ENCODE measurements at places on chromosomes 2 and 18. TPM values are rescaled to one million over a fixed set of nuclear protein-coding genes. Genes with fewer than 3 reads are reported as not detected.
A peak's percentile ranks its signal among the peaks of the same experiment; 100 is the strongest.

The MOGAT1 gene
- not detected for total RNA-seq

The DNAJC27 gene
- total RNA-seq = 13.3 TPM

The TUBA3D gene
- total RNA-seq = not detected

GRCh38 chr2:36453652-36454051 is 98.1 kb downstream of the CRIM1 start:
- no peak for DNase-seq

DNA sequence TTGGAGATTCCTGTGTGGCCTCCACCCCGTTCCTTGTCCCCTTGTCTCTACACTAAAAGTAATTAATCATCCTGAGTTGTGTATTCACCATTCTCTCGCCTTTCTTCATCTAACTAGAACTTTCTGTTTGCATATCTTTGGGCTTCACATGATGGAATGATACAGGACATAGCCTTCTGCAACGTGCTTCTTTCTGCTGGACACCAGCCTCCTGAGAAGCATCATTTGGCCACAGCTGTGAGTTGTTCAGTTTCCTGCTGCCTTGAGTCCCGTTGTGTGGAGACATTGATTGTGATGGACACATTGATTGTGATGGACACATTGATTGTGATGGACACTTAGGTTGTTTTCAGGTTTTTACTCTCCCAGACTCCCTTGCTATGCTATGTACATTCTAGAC is 139.3 kb downstream of the KCTD1 start:
- DNase-seq = no peak

- no peak for DNase-seq
These were observed 100.7 kb upstream of the STK39 start for GRCh38 chr2:168348076-168348475.

GRCh38 chr2:149490296-149490695 is 97.3 kb downstream of the MMADHC start:
- DNase-seq = no peak

GRCh38 chr2:49582946-49583345 is 428.6 kb upstream of the FSHR start:
- peak; percentile 10 for DNase-seq

- no peak for DNase-seq
These were observed 12.5 kb upstream of the ARMC9 start for GRCh38 chr2:231185886-231186285.

DNA sequence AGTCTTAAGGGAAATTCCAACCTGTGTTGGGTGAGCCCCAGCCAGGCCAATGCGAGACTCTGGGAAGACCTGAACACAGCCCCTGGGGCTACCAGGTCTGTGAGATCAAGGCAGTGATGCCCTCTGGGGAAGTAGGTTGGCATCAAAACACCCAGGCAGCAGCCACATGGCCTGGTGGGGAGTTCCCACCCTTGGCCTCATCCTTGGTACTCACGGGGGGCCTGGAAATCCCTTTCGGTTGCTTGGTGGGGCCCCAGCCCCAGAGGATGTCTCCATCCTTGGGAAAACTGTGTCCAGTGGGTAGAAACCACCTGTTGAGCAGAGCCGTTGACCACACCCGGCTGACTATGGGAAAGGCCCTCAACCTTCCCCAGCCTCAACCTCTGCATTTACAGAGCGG is 56.0 kb upstream of the PXDN start:
- DNase-seq = no peak

GRCh38 chr18:13032173-13032572 is 41.0 kb downstream of the CEP192 start:
- DNase-seq = no peak

DNA sequence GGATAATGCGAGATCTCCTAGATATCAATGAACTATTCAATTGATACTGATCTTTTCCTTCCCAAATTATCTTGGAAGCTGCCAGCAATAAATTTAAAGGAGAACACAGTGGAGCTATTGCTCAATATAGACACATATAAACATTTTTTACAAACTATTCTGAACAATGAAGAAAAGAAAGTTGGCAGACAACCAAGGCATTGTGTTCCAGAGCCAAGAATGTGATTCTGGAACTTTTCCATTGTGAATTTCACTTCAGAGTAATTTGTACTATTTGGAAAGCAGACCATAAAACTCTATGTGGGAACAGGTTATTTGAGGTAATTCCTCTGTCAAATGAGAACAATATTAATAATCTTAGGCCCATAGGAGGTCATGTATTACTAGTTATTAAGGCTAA is 588.2 kb downstream of the IRS1 start:
- DNase-seq = no peak

DNA sequence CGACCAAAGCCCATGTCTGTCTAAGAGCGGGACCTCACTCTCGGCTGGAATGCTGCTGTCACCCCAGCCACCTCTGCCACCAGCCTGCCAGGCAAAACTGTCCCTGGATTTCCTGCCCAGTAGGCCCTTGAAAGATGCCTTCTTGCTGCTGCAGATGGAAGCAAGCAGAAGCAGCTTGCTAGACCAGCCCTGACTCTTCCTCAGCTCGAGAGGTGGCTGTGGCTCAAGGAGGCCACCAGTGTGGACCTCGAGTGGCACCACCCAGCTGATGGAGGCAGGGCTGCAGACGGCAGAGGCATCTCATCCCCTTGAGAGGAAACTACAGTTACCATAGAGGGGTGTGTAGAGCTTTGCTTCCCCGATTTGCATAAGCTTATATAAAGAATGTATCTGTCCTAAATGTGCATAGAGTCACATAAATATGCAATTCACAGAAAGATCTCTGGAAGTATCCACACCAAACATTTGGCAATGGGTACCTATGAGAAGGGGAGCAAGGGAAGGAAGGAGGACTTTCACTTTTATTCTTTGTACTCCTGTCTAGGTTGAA is 20.6 kb downstream of the ADCY3 start:
- DNase-seq = no peak

DNA sequence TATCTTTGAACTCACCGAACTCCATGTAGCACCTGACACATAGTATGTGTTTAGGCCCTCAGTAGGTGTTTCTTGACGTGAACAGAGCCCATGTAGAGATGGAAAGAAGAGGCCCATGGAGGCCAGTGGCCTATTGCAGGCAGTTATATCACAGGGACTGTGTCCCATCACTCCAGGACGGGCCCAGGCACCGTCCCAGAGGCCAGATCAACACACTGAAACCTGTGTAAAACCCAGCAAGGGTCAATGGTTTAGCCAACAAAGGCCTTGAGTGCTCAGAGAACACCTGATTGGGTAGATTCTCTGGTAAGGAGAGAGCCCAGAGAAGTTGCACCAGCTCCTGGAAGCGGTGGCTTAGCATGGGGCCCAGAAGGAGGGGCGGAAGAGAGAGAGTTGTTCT is 82.8 kb downstream of the INHBB start:
- no peak for DNase-seq

DNA sequence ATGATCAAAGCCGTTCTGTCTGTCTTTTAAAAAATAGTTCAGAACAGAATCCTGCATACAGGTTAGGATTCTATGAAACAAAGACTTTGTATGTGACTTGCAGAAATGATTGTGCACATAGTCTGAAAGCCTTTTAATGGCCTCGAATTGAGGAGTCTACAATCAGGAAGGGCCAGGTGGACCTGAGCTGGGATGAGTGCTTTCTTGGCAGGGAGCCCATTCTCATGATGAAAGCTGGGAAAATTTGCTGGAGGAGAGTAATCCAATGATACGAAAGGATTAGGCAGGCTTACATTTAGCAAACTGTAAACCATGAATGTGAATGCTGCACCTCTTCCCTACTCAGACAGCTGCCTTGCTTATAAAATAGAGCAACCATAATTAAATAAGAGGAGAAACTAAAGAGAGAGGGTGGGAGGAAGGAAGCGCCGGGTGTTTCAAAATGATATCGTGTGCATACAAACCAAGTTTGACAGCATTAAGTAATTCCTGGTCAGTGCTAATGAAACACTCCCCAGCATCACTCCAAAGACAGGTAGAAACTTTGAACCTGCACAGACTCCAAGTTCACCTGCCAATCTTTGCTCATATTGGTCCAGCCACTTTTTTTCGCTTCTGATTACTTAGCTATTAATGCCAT is 23.7 kb upstream of the CXCR4 start:
- DNase-seq = peak; percentile 32

DNA sequence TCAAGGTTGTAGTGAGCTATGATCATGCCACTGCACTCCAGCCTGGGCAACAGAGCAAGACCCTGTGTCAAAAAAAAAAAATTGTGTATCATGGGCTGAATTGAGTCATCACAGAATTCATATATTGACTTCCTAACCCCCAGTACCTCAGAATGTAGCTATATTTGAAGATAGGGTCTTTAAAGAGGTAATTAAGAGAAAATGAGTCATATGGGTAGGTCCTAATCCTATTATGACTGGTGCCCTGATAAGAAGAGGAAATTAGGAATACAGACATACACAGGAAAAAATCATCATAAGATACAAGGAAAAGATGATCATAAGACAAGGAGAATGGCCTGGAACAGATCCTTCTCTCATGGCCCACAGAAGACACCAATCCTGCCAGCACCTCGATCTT is 466.4 kb upstream of the ACVR2A start:
- no peak for DNase-seq

- no peak for DNase-seq
These were observed 310.8 kb downstream of the PIEZO2 start for GRCh38 chr18:10838553-10838952.

GRCh38 chr2:23953625-23954024 is 13.4 kb downstream of the UBXN2A start:
- DNase-seq = no peak

DNA sequence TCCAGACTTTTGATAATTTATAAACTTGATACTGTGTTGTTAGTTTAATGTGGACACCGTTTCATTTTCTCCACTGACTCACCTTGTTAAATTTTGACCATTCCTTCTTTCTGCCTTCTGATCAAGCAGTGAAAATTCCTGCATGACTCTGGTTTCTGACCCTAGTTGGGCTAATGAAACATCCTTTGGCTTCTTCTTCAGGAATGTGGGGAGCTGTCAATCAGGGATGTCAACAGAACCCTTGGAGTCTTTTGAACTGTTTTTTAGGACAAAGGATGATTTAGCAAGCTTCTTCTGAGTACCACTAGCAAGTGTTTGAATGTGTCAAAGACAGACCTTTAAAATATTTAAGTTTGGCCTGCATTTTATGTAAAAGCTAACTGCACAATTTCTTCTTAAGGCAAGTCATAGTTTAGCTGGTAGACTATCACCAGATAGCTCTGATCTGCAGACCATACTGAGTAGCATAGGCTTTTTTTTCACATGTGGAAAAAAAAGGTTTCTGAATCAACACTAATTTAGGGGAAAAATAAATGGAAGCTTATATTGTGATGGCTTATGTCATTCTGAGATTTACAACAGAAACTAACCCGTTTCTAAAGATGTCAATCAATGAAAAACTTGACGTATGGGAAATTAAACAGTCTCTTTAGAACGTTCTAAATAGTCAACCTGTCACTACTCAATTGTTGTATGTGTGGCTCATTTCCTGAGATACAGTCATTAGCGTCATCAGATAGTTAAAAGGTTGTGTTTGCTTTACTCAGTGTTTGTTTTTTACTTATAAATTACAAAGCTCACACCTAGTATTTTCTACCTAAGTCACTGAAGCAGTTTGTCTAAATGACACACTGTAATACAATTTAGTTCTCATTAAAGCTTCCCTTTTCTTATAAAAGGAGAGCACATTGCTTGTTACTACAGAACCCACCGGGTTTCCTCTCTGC is 311.4 kb downstream of the PTPRM start:
- DNase-seq = no peak

- DNase-seq = no peak
These were observed 61.8 kb upstream of the RPL31 start for GRCh38 chr2:100940240-100940639.

DNA sequence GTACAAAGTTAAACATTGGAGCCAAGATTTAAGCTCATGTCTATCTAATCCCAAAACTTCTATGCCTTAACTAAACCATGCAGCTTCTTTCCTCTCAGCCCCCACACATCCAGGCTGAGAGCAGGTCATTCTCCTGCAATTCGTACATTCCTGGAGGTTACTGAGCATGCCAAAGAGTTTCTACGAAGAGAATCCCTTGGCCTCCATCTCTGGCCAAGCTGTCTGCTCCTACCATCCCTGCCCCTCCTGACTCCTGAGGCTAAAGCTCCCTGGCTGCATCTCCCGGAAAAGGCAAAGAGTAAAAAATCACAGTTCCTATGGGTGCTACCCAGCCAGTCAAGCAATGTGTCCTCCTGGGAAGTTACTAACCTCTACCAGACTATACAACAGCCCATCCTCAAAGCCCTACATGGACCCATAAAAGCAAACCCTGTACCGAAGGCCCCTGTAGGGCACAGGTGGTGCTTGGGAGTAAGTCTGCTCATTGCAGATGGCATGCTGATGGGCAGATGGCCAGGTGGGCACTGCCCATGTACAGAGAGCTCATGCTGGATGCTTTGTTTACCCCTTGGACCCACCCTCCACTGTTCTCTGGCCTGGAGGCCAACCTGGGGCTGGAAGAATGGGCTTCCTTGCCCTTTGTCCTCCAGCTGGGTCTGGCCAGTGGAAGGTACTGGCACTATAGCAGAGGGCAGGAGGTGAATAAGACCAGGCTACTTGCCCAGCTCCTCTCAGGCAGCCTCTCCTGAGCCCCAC is 99.5 kb downstream of the TTC32 start:
- no peak for DNase-seq

DNA sequence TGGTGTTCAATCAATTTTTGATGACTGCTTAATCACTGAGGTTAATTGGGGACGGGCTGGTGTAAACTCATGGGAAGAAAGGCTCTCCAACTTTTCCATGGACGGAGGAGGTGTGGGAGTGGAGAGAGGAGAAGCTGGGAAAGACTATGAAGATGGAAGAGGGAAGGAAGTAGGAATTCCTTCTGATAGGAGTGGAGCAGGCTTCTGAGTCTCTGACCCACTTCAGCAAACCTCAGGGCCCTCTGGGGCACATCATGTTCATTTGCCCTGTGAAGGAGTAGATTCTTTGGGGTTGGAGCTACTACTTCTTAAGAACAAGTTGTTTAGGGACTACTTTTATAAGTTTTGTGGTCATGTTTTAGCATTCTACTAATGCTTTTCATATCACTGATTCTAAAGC is 87.0 kb upstream of the MAP4K3 start:
- DNase-seq = no peak

GRCh38 chr2:17558053-17558452 is 17.6 kb downstream of the VSNL1 start:
- no peak for DNase-seq
